ENCODE measurements at places on chromosomes 11 and 22. TPM values are rescaled to one million over a fixed set of nuclear protein-coding genes. Genes with fewer than 3 reads are reported as not detected.

The OR8D1 gene
- not detected for total RNA-seq

The CNTF gene
- 1.8 TPM for total RNA-seq

The FAM83F gene
- 3.4 TPM for total RNA-seq

The ETS1 gene
- total RNA-seq: 41.1 TPM

All from camera-type eye (tissue), 1 donor.